Activated naive CD8-positive, alpha-beta T cell treated with anti-CD3 and anti-CD28 coated beads for 36 hours (primary cell): ENCODE measurements at places on chromosomes 4 and X.

DNA sequence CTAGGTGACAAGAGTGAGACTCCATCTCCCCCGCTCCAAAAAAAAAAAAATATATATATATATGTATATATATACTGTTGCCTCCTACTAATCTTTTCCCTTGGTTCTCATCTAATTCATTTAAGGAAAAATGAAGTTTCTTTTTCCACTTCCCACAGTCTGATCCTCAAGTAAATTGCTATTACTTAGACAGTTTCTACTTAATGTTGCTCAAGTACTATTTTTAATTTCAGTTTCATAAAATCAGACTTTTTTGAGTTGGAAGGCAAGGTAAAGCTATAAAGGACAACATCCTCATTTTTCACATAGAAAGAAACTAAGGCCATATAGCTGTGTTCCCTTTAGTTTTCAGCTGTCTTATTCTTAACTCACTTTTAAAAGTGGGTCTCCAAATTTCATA, 5.8 kb downstream of the RXFP1 start:
- no peak for DNase-seq

DNA sequence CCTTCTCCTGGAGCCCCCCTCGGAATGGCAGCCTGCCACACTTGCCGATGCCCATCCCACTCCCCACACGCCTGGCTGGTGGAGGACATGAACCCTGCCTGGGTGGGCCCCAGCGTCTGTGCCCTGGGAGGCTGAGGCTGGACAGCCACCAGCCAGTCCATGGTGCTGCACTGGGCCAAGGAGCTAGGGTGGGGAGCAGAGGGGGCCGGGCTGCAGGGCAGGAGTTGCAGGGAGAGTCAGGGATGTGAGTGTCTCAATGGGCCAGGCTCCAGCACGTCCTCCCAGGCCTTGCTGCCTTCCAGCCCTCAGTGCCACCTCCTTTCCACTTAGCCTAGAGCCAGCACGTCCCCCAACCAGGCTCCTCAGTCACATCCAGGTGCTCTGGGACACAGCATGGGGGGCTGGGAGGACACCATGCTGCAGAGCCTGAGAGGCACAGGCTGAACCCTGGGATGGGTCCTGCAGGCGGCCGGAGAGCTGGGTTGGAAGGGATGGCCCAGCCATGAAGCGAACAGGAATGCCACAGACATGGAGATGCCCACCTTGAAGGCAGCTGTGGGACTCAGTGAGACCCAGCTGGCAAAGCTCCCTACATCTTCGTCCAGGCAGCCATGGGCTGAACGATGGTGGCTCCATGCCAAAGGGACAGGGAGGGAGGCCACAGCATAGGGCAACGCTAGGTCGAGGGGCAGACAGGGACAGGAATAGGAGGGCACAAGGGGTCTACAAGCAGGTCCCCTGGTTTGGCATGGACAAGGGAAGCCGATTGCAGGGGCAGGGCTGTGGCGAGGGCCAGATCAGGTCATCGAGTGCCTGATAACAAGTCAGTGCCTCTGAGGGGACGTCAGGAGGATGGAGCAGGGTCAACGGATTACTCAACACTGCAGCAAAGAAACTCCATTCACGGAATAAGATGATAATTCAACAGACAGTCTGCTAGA, 30.1 kb upstream of the MXD4 start:
- DNase-seq = no peak

DNA sequence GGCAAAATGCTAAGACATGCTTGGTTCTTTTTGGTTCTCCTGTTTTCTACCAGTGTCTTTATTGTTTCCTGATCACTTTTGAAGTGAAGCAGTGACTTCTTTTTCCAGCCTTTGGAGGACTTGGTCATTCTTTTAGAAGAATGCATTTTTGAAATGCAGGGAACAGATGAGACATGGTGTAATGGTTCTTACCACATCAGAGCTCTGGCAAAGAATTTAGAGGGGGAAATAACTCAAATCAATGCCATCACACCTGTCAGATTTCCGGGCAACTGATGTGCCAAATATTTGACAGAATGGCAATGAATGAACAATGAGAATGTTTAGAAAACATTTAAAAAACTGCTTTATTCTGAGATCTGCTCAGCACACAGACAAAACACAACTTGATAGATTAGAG, 519.6 kb downstream of the IQCM start:
- no peak for DNase-seq

DNA sequence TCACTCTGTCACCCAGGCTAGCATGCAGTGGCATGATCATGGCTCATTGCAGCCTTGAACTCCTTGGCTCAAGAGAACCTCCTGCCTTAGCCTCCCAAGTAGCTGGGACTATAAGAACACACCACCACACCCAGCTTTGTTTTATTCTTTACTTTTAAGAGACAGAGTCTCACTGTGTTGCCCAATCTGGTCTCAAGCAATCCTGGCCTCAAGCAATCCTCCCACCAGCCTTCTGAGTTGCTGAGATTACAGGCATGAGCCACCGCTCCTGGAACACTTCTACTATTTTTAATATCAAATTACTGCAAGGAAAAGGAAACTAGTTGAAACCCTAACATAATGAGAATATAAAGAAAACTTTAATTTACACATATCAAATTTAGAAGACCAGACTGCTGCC, 85.4 kb downstream of the FAM13A start:
- no peak for DNase-seq

GRCh38 chrX:41785685-41786084, 61.7 kb downstream of the GPR82 start:
- no peak for DNase-seq

- DNase-seq = no peak
Observed at GRCh38 chr4:134308910-134309309, 107.3 kb upstream of the PABPC4L start.

DNA sequence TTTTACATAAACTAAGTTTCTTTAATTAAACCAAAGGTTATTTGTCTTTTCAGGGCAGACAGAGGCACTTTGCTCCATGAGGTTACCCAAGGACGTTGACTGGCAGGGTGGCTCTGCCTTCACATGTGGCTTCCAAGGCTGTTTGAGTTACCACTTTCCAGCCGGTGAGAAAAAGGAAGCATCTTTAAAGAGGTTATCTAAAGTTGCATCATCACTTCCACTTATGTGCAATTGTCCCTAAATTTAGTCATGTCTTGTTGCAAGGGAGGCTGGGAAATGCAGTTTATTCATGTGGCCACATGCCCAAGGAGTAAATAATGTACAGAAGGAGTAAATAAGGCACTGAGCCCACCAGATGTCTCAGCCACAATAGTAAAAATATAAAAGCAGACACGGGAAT, 29.0 kb upstream of the RAP1GDS1 start:
- DNase-seq = no peak

DNA sequence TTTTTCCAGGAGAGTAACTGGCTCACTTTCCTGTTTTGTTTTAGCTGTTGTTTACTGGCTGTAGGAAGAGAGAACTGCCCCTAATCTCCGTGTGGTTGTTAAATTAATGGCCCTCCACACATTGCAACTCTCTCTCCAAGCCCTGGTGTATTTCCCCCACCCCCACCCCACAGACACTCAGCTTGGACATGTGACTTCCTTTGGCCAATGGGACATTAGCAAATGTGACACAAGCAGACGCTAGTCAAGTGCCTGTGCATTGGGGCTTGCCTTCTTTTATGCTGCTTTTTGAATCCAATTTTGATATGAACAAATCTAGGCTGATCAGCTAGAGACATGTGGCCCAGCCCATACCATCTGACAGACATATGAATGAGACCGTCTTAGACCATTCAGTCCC, 59.6 kb upstream of the TAB3 start:
- no peak for DNase-seq

DNA sequence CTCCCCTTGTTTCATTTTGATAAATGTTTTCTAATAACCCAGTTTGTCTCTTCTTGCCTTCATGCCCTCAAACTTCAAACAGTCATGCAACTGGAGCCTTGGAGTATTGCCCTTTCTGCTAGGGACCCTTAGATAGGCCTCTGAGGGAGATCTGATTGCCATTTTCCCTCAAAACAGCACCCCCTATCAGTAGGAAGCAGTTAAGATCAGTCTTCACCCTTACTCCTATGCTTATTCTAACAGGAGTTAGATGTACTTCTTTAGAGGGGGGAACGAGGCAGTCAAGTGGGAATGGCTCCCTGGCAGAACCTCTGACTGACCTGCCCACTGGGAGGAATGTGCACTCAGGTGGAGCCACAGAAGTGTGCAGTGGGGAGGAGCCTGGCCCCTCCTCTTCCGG, 74.1 kb downstream of the FAM47A start:
- DNase-seq = no peak

- DNase-seq = peak; percentile 74
Observed at GRCh38 chrX:70454441-70455365, 10.1 kb downstream of the DLG3 start.

GRCh38 chr4:109390115-109390768, 43.4 kb upstream of the SEC24B start:
- no peak for DNase-seq

- no peak for DNase-seq
Observed at GRCh38 chr4:48778431-48779094, 1.5 kb downstream of the FRYL start.

- DNase-seq = no peak
Observed at GRCh38 chrX:153689654-153690465, 2.1 kb downstream of the SLC6A8 start.

- DNase-seq = no peak
Observed at GRCh38 chr4:12139296-12139695, 710.6 kb upstream of the HS3ST1 start.

DNA sequence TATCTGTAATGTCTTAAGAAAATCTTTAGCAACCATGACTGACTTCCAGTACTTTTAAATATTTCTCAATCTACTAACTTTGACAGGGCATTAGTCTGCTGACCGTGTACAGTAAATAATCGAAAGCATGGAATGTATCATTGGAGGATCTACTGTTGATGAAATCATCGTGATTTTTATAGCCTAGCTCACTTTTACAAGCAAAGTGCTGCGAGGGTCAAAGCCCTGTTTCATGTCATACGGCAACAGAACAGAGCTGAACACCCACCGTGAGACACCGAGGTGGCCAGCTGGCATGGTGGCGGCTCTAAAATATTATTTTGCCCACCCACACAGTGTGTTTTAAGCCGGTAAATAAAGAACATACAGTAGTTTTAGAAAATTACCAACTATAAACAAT, 679.3 kb downstream of the FAT4 start:
- DNase-seq = no peak

- DNase-seq = no peak
Observed at GRCh38 chr4:33649015-33649414, 2595.3 kb downstream of the ARAP2 start.

- DNase-seq = no peak
Observed at GRCh38 chr4:142282870-142283431, 563.1 kb downstream of the INPP4B start.

DNA sequence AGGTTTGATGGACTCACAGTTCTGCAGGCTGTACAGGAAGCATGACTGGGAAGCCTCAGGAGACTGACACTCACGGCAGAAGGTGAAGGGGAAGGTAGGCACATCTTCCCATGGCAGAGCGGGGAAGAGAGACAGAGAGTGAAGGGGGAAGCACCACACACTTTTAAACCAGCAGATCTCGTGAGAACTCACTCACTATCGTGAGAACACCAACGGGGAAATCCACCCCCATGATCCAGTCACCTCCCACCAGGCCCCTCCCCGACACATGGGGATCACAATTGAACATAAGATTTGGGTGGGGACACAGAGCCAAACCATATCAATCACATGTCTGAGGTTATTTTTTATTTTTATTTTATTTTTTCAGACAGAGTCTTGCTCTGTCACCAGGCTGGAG, 4.9 kb upstream of the NAT8L start:
- DNase-seq = no peak

DNA sequence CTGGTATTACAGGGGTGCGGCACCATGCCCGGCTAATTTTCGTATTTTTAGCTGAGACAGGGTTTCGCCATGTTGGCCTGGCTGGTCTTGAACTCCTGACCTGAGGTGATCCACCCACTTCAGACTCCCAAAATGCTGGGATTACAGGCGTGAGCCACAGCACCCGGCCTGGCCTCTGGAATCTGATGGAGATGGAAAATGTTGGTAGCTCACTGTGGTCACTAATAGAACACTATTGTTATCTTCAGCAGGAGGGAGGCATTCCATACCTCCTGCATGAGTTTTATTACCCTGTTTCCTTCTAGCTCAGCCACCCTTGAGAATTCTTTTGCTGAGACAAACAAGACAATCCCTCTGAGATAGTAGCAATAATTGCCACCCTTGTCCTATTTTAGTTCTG, 105.0 kb downstream of the SHROOM3 start:
- no peak for DNase-seq

DNA sequence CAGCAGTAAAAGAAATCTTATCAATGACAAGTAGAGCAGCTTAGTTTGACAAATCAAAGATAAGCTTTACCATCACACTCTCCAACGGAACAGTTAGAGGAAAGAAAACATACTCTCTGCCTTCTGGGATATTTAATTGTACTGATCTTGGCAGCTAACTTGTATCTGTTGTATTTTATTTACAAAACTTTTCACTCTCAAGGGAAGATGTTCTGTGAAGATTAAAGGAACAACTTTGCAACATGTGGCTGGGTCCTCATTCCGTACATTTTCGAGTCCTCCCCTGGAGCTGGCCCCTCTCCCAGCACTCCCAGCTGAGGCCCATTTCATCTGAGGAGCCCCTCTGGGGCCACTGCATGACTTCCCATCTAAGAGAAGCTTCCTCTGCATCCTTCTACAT, 74.4 kb downstream of the RPS3A start:
- DNase-seq = no peak

GRCh38 chr4:25442863-25443307, 65.8 kb downstream of the ANAPC4 start:
- no peak for DNase-seq

- no peak for DNase-seq
Observed at GRCh38 chr4:85747882-85748491, 273.0 kb downstream of the ARHGAP24 start.

- no peak for DNase-seq
Observed at GRCh38 chrX:16429406-16429805, 220.6 kb upstream of the S100G start.

GRCh38 chrX:3582451-3582850, 131.0 kb downstream of the PRKX start:
- no peak for DNase-seq

DNA sequence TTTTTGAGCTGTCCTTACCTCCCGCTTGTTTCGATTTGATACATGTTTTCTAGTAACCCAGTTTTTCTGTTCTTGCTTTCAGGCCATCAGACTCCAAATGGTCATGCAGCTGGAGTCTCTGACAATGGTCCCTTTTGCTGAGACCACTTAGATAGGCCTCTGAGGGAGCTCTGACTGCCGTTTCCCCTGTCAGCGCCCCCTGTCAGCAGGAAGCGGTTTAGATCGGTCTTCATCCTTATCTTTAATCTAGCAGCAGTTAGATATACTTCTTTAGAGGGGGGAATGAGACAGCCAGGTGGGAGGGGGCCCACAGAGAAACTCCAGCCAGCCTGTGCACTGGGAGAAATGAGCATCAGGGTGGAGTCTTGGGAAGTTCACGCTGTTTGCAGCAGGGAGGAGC, 457.9 kb downstream of the GPAT3 start:
- no peak for DNase-seq

GRCh38 chrX:13891377-13892140, 74.7 kb upstream of the GPM6B start:
- no peak for DNase-seq

DNA sequence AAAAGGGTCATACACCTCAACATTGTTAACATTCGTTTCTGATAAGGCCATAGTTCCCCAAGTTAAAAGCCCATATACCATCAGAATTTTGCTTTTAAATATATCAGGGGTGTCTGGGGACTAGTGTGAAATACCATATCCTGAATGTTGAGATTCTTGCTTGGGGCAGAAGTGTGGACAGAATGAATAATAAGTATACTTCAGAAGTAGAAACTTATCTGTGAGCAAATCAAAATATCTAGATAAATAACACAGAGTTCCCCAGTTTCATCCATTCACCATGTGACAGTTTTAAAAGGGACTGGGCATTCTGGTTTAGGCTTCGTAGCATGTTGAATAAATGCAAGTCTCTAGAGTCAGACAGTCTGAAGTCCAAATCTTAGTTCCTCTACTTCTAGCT, 110.5 kb downstream of the CHRNA9 start:
- no peak for DNase-seq
